Effector CD4-positive, alpha-beta T cell (primary cell): ENCODE measurements at places on chromosomes 3 and 15.
A peak's percentile ranks its signal among the peaks of the same experiment; 100 is the strongest.

GRCh38 chr15:63051156-63052066 is 8.9 kb downstream of the TPM1 start:
- no peak for DNase-seq

- DNase-seq = no peak
These were observed 83.6 kb downstream of the BDH1 start for GRCh38 chr3:197472151-197472550.

GRCh38 chr15:58779554-58779953 is 8.5 kb downstream of the MINDY2 start:
- DNase-seq = no peak

- no peak for DNase-seq
These were observed 701.8 kb upstream of the CFAP20DC start for GRCh38 chr3:59751606-59752005.

GRCh38 chr3:125147491-125147820 is 65.1 kb downstream of the SLC12A8 start:
- DNase-seq = no peak

- no peak for DNase-seq
These were observed 104.7 kb upstream of the SLC7A14 start for GRCh38 chr3:170690661-170690981.

DNA sequence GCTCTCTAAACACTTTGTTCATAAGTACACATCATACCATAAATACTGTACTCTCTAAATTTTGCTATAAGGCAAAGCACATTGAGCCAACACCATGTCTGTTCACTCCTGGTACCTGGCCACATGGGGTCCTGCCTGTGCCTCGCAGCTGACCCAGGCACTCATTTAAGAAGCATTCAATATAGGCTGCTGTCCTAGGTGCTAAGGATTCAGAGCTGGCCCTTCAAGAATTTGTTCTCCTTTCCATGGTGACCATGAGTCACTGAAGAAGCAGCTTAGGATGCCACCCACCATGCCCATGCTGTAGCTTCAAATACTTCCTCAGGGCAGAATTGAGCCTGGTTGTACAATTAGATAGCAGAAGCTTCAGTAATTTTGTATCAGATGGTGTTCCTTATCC is 119.2 kb upstream of the ZBED2 start:
- DNase-seq = no peak

GRCh38 chr3:184873141-184873540 is 61.2 kb downstream of the VPS8 start:
- DNase-seq = no peak

GRCh38 chr3:155332716-155333115 is 39.2 kb upstream of the STRIT1 start:
- DNase-seq = no peak

GRCh38 chr3:39313289-39313688 is 16.2 kb upstream of the CCR8 start:
- DNase-seq = no peak

- no peak for DNase-seq
These were observed 14.0 kb upstream of the TCAIM start for GRCh38 chr3:44324584-44324983.

- DNase-seq = no peak
These were observed 27.9 kb upstream of the FAM174B start for GRCh38 chr15:92683511-92683834.

- DNase-seq = no peak
These were observed 11.6 kb downstream of the MYL3 start for GRCh38 chr3:46851364-46852333.

DNA sequence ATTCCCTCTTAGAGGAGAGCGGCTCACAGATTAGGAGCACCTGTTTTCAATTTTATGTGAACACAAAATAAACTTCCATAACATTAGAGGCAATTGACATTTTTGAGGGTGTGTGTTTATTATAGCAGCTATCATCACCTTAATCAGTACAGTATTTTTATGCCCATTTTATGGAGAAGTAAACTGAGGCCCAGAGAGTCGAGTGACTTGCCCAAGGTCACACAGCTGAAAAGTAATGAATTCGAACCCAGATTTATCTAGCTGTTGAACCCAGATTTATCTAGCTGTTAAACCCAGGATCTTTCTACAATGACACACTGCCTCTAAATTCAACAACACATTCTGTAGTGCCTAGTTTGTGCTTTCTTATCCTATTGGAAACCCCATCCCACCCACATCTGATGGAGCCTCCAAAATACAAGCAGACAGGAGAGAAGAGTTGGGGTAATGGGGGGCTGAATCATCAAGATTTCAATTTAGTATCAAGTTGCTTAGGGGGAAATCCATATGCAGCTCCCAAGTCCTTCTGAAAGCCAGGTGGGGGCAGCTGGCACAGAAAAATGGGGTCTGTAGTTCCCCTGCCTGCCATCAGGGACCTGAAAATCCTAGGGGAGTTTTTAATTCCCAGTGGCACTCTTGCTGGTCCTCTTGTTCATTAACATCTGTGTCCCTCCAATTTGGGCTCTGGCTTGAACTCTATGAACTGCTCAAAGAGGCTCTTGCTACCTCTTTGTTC is 50.4 kb upstream of the TRA2B start:
- DNase-seq = no peak

DNA sequence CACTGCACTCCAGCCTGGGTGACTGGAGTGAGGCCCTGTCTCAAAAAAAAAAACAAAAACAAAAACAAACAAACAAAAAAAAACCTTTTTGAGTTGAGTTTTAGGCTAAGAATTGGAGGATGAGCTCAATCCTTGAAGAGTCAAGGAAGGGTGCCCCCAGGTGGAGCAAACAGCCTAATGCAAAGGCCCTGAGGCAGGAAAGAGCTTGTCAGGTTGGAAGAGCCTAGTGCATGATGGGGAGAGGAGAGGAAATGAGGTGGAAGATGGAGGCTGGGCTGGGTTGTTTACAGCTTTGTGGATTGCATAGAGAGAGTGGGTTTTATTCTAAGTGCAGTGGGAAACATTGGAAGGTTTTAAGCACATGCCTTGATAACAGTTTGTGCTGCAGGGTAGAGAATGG is 2.1 kb upstream of the SNX22 start:
- no peak for DNase-seq

GRCh38 chr3:83514130-83514914 is 1444.5 kb upstream of the CADM2 start:
- DNase-seq = no peak

DNA sequence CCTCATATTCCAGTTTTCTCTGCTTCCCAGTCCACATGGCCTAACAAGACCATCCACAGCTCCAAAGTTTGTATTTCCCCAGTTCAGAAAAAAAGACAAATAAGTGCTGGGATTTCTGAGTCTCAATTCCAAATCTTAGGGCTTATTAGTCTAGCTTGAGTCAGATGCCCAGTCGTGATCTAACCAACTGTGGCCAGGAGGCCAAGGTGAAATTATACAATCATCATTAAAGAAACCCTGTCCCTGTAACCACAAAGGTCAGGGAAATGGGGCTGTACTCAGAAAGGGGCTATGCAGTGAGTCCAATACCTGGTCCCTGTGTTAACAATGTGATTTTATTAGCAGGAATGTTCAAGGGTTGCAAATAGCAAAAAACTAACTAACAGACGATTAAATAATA is 40.5 kb upstream of the MITF start:
- DNase-seq = no peak

GRCh38 chr3:8838765-8839423 is 69.5 kb upstream of the OXTR start:
- no peak for DNase-seq

DNA sequence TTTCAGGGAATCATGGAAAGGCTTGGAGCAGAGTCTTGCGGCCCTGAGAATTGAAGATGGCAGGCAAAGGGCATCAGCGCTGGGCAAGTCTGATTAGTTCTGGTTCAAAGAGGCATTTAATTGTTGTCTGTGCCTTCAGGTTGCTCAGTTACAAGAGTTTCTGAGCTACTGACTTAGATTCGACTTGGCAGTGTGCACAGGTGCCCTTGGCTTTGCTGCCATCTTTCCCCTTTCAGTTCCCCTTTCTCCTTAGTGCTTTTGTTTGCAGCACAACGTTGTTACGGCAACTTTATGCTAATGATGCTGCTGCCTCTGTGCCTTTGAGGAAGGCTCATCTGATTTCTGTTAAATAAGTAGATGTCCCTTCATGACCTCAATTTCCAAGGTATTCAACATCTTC is 12.5 kb downstream of the P2RY14 start:
- no peak for DNase-seq

GRCh38 chr3:71724171-71724453 is 1.1 kb downstream of the EIF4E3 start:
- no peak for DNase-seq

DNA sequence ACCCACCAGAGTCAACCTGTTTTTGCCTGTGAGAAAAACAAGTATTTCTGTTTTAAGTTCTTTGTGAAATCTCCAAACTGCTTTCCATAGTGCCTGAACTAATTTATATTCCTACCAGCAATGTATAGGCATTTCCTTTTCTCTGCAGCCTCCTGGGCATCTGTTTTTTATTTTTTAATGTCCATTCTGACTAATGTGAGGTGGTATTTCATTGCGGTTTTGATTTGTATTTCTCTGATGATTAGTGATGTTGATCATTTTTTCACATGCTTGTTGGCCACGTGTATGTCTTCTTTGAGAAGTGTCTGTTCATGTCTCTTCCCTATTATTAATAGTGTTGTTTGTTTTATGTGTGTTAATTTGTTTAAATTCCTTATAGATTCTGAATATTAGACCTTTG is 820.5 kb downstream of the MCTP2 start:
- no peak for DNase-seq

DNA sequence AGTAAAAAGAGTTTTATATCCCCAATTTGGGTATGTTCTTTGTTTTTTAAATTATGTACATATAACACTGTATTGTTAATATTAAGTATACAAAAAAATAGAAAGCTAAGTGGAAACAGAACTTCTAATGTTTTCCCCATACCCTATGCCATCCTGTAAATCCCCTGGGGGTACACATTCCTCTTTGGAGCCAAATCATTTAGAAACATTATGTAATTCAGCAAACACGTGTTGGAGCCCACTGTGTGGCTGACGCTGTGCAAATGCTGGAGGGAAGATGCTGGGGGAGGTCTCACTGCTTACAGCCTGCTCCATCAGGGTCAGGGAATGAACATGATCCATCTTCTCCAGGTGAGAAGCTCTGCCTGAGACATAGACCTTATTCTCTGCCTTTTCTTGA is 52.8 kb downstream of the CRTC3 start:
- no peak for DNase-seq

DNA sequence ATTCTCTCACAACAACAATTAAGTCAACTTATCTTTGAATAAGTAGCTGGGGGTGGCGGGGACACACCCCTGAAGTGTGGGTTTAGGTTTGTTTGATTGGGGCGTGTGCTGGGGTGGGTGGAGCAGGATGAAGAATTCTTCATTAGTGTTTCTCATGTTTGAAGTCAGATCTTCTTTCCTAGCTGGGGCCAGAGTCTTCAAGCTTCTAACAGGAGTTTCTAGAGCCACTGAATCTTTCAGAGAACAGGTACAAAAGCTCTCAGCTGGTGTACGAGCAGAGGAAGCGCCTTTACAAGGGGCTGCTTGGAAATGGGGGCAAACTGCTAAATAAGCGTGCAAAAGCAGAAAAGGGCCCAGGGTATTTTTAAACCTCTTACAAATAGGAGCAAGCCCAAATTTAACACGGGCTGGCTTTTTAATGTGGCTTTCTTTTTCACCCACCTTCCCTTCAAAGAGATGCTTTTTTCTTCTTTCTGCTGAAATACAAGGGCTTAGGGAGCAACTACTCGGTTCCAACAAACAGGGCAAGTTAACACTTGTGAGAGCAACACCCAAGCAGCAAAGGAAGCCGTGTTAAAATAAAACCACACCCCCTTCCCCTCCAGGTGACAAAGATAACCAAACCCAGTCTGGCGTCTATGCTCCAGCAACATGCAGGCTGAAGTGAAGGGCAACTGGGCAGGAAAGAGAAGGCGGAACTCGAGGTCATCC is 86.9 kb upstream of the RASGRP1 start:
- DNase-seq = peak; percentile 47

DNA sequence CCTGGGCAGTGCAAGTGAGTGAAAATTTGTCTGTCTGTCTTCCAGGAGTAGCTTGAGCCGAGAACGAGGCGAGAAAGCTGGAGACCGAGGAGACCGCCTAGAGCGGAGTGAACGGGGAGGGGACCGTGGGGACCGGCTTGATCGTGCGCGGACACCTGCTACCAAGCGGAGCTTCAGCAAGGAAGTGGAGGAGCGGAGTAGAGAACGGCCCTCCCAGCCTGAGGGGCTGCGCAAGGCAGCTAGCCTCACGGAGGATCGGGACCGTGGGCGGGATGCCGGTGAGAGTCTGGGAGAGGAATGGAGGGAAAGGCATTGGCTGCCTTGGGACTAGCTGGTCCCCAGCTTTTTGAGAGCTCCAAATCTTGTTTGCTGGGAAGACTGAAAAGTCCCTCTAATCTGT is 10.2 kb upstream of the FAM131A start:
- DNase-seq = no peak

- no peak for DNase-seq
These were observed 113.4 kb downstream of the ASB7 start for GRCh38 chr15:100715571-100716455.

GRCh38 chr3:25143356-25144025 is 284.6 kb upstream of the RARB start:
- no peak for DNase-seq

GRCh38 chr15:38860253-38860652 is 295.6 kb upstream of the RASGRP1 start:
- no peak for DNase-seq

- no peak for DNase-seq
These were observed 469.8 kb downstream of the ZPLD1 start for GRCh38 chr3:102904629-102905028.

DNA sequence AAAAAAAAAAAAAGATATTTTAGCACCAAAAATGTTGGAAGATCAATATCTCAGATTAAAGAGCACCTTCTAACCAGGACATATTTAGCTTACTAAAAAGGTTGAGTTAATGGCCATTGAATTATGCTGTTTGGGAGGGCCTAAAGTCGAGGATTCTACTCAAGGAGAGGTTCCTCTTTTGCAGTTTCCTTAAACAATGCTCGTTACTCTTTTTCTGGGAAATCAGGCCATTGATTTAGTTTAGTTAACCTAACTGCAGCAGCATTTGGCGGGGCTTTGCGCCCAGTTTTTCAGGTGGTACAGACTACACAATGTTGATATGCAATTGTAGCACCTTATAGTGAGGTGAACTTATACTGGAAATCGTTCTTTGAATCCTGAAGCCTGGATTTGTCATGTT is 6.8 kb downstream of the ABHD2 start:
- no peak for DNase-seq

- no peak for DNase-seq
These were observed 32.8 kb downstream of the CDIN1 start for GRCh38 chr15:36612063-36612788.

DNA sequence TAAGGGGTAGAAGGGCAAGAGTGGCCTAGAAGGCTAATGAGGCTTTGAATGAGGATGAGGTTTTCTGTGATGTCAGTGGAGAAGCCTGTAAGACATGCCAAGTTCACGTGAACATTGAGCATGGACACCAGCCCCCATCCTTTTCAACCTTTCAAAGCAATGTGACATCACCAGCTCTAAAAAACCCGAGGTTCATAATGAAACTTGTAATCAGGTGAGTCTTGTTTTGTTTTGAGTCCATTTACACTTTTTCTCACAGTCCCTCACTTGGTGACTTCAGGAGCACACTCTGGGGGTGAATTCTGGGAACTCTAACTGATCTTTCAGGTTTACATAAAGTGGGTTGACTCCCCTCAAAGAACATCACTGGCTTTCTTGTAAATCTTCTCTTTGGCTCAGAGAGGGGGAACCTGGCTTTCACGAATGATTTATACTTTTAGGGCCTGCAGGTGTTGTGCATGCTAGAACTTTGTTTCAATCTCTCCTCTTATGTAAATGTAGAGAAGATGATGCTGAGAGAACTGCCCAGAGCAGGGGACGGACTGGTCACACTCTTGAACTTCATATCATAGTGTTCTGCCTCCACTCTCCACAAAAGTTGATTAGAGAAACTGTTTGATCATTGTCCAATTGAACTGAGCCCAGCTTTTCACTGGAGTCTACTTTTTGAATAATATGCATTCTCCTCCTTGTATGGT is 224.7 kb upstream of the SATB1 start:
- DNase-seq = no peak
